ENCODE measurements at places on chromosomes 11 and 22.

GRCh38 chr11:110736171-110736553 is 23.9 kb upstream of the ARHGAP20 start:
- no peak for DNase-seq

DNA sequence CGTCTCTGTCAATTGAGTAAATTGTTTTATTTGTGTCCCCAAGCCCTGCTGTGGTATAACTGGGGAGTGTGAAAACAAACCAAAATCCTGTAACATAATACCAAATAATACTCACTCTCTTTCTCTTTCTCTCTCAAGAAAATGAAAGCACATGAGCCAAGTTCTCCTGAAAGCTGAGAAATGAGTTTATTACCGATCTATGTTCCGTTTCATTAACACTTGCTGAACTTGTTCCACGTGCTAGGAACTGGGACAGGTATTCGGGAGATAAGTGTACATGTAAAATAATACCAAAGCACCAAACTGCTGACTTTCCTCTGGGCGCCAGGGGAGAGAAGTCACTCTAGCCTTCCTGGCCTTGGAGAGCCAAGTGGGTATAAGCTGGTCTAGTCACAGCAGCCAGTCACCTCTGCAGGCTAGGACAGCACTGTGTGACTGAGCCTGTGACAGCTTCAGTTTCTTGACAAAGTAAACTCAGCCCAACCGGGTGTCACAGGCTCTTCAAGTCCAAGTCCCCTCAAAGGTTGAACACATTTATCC is 23.1 kb downstream of the CD6 start:
- DNase-seq: no peak

GRCh38 chr11:41247621-41248020 is 211.8 kb downstream of the LRRC4C start:
- DNase-seq: no peak

GRCh38 chr11:60504219-60504905 is 10.8 kb upstream of the MS4A13 start:
- no peak for DNase-seq

- no peak for DNase-seq
Observed at GRCh38 chr11:2303627-2304505, 2.1 kb downstream of the TSPAN32 start.

DNA sequence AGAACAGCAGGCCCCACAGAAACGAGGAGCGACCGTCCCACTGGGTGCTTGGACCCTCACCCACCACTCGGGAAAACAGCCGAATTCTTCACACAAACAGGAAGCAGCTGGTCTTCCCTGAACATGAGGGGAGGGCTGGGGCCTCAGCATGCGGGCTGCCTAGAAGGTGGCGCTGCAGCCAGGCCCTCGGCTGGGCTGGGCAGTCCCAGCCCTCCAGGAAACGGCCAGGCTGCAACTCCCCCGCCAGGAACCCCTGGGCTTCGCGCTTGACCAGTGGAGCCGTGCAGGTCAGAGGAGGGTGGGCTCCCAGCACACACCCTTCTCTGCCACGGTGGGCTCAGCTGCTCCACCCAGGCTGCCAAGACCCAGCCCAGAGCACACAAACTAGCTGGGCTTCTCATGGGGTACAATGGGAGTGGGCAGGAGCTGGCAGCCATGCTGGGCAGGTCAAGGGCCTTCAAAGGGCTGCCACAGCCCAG is 29.6 kb downstream of the IGF2 start:
- DNase-seq: no peak

- no peak for DNase-seq
Observed at GRCh38 chr11:47510209-47510608, 42.7 kb downstream of the CELF1 start.

DNA sequence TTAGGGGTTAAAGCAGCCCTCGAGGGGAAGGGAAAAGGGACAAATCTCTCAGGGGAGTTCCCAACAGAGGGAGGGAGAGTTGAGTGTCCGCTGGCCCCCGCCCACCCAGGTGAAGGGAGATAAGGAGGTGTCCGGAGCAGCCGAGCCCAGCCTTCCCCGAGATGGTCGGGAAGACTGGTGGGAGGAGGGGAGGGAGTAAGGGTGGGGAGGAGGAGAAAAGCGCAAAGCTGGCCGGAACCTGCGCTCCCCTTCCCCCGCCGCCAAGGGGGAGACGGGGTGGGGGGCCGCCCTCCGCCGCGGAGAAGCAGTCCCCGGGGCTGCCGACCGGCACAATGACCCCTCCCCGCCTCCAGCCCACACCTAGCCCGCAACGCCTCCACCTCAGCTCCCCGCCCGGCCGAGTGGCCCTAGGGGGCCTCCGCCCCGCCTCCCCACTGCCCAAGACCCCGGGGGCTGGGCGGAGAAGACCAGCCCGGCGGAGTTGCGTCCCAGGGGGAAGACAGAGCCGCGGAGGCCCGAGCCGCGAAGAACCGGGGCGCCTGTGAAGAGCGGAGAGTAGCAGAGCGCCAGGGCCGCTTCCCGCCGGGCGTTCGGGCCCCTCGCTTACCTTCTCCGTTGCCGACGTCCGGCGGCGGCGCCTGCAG is 479 bp downstream of the RSF1 start:
- peak; percentile 25 for DNase-seq

DNA sequence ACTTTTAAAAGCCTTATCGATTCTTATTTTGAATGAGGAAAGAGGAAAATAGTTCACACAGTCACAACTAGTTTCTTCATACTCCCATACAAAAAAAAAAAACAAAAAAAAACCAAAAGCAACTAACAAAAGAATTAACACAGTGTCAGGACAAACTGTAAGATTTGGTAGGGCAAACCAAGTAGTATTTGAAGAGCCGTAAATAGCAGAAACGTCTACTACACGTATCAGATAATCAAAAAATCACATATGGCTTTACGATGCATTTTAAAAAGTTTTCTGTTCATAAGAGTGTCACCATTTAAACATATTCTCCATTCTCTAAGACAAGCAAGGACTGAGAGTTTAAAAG is 2.3 kb downstream of the PICALM start:
- DNase-seq: no peak

DNA sequence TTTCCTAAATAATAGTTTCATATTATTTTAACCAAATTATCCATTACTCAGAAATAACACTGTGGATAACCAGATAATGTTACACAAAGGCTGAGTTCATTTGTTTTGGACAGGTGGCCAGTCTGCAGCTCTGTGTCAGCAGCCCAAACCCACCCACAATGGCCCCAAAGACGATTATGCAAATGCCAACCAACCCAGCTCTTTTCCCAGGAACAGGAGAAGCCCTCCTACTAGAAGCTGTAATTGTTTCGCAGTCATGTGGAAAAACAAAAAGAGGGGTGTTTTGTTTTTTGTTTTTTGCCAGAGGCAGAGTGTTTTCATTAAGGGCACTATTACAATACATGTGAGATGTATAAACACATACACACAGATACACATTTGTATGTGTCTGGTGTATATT is 102.1 kb downstream of the FCHSD2 start:
- DNase-seq: no peak

GRCh38 chr11:33682446-33682845 is 18.2 kb downstream of the C11orf91 start:
- no peak for DNase-seq

GRCh38 chr11:46049325-46049897 is 71.8 kb downstream of the PHF21A start:
- no peak for DNase-seq

DNA sequence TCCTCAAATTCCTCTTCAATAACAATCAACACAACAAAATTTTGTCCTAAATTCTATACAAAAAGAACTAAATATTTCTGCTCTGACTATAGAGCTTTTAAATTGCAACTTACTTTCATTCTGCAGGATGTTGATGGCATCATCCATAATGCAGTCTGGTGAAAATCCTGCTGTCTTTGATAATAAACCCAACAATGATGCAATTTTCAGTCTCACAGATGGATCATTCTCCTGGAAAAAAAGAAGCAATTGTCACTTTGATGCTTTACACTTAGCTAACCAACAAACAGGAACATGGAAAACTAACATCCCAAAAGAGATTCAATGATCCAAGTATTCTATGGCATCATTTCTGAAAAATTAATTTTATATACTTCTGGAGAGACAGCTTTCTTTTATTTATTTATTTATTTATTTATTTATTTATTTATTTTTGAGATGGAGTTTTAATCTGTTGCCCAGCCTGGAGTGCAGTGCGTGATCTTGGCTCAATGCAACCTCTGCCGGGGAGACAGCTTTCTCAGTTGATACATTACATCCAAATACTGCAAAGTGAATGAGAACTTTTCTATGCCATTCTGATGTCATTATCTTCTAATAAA is 13.0 kb downstream of the INTS4 start:
- DNase-seq: no peak

DNA sequence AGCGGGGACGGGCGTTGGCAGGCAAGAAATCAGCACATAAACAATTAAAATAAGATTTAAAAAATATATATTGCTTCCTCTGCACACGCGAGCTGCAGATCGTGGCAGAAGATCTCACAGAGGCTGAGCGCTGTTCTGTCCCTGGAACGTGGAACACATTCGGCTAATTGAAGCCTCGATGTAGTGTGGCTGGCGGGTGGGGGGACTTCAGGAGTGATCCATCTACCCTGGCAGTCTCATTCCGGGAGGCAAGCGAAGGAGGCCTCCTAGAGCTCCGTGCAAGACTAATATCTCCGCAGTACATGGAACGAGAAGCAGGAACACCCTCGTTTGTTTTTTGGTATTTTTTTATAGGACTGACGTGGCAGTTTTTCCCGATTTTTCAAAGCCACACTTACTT is 402.4 kb downstream of the MN1 start:
- DNase-seq: no peak

- DNase-seq: peak; percentile 71
Observed at GRCh38 chr11:3169255-3170043, 4.3 kb upstream of the OSBPL5 start.

DNA sequence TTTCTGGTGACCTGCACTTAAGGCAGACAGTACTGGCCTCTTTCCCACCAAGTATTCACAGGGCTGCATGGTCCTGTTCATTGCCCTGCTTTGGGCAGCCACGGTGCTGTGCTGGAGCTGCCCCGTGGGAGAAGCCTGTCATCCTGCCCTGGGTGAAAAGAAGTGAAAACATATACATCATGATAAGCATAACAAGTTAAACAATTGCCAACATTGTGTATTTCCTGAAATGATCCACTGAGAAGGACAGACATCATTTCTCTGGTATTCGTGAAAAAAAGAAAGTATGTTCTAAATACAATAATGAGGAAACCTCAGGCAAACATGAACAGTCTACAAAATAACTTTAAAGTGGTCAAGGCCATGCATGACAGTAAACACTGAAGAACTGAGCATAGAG is 393.1 kb downstream of the TMEM135 start:
- DNase-seq: no peak

GRCh38 chr11:99601179-99601578 is 580.4 kb downstream of the CNTN5 start:
- no peak for DNase-seq

DNA sequence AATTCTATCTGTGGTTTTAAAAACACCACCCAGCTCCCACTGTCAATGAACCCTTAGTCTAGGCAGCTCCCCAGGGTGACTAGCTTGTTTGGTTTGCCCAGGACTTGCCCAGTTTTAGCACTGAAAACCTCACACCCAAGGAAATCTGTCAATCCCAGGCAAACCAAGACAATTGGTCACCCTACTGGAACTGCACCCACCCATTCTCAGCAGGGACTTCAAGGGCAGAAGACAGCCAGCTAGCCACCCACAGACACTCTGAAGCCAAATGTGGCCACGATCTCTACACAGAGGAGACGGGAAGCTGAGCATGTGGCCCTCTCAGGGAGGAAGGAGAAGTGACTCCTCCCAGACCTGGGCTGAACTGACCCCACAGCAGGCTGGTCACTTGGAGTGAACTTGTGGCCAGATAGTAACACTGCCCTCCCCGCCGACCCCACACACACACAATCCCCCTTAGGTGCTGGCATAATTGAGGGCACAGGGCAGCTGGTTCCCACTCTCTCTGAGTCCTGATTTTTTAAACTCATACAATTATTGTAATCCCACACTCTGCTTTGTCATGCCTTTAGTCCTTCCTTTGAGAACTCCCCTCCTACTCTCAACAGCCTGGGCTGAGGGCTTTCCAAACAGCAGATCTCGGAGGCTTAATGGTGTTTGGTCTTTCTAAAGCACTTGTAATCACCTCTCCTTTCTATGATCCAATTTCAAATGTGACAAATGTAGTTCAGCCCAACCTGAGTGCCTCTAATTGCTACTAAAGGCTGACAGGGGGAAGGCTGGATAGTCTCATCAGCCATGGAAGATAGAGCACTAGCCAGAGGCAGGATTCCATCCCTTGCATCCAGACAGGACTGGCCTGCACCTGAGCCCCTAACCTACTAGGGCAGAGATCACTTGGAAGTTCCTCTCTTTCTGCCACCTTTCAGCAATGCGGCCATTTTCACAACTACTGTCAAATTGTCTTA is 74.7 kb upstream of the DRD2 start:
- DNase-seq: no peak

- DNase-seq: no peak
Observed at GRCh38 chr22:28934026-28934425, 50.7 kb downstream of the ZNRF3 start.

GRCh38 chr11:122271745-122272144 is 155.7 kb upstream of the BLID start:
- no peak for DNase-seq

DNA sequence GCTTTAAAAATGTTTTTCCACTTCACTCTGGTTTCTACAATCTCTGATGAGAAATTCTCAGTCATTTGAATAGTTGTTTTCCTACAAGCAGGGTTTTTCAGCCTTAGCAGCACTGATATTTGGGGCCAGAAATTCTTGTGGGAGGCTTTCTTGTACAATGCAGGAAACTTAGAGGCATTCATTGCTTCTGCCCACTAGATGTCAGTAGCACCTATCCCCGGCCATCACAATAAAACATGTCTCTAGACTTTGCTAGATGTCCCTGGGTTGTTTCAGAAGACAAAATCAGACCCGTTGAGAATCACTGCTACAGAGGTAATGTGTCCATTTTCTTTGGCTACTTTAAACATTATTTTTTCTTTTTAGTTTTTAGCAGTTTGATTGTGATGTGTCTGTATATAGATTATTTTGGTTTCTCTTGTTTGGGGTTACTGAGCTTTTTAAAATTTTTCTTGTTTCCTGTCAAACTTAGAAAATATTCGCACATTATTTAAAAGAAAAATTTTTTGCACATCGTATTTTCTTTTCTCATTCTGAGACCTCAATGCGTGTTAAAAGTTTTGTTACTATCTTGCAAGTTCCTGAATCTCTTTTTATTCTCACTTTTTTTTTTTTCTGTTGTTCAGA is 60.8 kb upstream of the CCDC179 start:
- DNase-seq: peak; percentile 9

- no peak for DNase-seq
Observed at GRCh38 chr22:47000256-47000655, 237.8 kb downstream of the TBC1D22A start.

All from 8988T (cell line).